ENCODE measurements at places on chromosomes 7 and 10. TPM values are rescaled to one million over a fixed set of nuclear protein-coding genes. Genes with fewer than 3 reads are reported as not detected.

The VSTM2A gene
- total RNA-seq = 27.3 TPM

The TYW1B gene
- 10.0 TPM for total RNA-seq

The CALML5 gene
- total RNA-seq = 3.3 TPM

The PKD1L1 gene
- total RNA-seq = 2.1 TPM

The SEMA4G gene
- 6.6 TPM for total RNA-seq

The VWDE gene
- 1.4 TPM for total RNA-seq

All from camera-type eye (tissue), 1 donor.